ENCODE measurements at places on chromosomes 1 and 21.

GRCh38 chr1:182084487-182085316, 23.2 kb upstream of the ZNF648 start:
- DNase-seq = peak; percentile 70

GRCh38 chr1:207818971-207819451, 67.2 kb downstream of the CD46 start:
- no peak for DNase-seq

DNA sequence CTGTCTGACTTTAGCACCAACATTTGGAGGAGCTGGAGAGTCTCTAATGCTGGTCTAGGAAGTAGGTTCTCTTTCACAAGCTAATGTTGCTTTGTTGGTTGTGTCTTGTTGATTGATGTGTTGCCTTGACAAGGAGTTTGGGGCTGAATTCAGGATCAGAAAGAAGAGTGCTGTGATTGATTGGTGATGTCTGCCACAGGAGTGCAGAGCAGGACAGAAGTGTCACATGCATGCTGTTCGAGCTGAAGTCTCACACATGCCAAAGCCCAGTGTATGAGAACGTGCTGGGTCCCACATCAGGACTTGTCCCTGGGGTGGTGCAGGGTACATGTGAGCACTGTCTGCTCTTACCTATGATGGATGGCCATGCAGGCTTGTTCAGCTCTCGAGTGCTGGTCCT, 694.4 kb downstream of the MATN1 start:
- DNase-seq = no peak

DNA sequence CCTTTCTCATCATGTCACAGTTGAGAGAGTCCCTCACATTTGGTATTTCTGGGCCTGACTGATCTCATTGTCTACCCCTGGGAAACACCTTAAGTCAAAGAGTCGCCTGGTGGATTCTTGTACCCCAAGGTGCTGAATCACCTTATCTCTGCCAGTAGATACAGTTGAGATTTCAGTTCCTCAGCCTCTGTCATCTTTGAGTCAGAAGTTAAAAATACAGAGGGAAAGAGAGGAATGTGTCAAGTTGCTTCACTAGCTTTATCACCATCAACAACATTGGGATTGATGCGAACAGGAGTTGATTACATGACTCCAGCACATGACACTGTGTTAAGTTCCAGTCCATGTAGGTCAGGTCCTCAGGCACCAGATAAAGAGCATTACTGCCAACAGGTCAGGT, 513.0 kb downstream of the NUF2 start:
- no peak for DNase-seq

DNA sequence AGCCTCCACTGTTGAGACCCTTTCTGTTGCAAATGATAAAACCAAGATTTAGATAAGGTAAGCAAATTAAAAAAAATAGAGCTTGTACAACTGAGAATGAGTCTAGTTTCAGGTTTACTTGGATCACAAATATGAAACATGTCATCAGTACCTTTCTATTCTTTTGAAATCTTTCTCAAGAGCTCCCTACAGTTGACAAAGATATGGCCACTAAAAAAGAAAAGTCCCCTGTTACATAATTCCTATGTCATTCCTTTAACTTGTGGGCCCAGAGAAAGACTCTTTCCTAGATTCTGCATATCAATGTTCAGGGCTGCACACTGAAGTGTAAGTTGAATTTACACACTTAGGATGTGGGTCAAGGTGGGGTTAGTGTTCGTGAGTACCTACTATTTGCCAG, 168.1 kb downstream of the PLA2G4A start:
- DNase-seq = no peak

DNA sequence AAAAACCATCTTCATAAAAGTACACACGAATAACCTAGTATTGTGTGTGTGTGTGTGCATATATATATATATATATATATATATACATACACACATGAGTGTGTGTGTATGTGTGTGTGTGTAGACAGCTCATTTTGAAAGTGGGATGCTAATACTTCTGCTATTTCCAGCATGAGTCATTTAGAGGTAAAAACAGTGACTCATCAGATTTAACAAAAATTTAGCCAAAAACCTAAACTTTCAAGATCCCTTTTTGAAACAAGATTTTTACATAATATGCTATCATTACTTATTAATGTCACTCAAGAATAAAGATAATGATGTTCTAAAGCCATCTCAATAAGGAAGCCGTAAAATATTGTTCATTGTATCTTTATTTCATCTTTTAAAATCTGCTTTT, 35.6 kb upstream of the ADGRL4 start:
- DNase-seq = no peak

- DNase-seq = no peak
Measured at GRCh38 chr1:247362153-247362552, 30.5 kb upstream of the ZNF496 start.

DNA sequence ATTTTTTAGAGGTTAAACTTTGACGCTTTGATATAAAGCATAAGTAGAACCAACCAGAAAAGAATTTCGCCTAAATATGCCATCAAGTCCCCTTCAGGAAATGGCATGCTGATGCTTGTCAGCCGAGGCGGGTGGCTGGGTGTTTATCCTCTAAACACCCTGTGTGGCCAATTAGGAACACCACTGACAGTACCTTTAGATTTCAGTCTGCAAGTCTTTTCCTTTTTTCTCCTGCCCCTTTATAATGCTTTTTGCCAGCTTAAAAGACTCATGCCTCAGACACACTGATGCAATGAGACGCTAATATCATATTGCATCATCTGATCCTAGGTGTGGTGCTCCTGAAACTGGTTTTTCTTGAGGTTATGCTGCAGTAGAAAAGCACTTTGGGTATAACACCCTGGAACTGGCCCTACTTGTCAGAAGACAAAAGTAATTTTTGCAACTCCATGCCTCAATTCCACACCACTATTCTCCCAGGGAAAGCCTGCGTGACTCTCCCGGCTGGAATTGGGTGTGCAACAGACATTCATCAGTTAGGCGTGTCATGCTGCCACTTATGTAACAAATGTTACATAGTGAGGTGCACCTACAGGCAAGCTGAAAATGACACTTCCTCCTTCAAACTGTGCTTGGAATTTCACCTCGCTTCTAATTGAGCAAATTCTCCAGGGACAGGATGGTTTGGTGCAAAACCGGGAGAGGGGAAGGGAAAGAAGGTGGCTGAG, 2.0 kb upstream of the RCC2 start:
- no peak for DNase-seq

GRCh38 chr1:184187097-184187496, 135.6 kb downstream of the TSEN15 start:
- DNase-seq = no peak
